ENCODE measurements at places on chromosomes 11 and 22.

DNA sequence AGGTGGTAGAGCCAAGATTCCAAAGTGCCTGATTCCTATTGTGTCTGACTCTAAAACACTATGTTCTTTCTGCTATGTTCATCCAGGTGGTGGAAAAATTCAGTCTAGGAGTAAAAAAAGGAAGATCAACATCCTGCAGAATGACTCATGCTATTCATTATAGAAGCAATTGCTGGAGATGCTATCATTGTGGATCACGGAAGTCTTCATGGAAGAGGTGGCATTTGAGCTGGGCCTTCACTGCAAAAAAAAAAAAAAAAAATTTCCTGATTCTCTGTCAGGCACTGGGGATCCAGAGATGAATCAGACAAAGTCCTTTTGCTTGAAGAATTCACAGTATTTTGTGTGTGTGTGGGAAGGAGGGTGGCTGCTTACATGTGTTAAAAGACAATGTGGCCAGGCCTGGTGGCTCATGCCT lies 1.4 kb upstream of the UVRAG start:
- DNase-seq, result no peak

GRCh38 chr11:110147962-110148709 lies 54.9 kb downstream of the ZC3H12C start:
- DNase-seq, result no peak

DNA sequence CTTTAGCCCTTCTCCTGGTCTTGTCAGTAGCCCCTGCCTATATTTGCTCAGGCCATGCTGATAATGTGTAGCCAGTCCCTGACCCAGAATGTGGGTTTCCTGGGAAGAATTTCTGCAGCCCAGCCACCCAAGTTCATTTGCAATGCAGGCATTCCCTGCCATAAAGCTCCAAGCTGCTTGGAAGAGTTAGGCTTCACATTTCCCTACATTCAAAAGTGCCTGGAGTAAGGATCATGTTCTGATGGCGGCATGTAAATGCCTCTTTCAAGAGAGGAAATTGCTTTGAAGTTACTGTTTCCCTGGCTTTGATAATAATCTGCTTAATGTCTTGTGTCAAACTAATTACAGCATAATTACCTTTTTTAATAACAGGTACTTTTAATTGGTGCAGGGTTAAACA lies 266.1 kb downstream of the MIAT start:
- no peak for DNase-seq

DNA sequence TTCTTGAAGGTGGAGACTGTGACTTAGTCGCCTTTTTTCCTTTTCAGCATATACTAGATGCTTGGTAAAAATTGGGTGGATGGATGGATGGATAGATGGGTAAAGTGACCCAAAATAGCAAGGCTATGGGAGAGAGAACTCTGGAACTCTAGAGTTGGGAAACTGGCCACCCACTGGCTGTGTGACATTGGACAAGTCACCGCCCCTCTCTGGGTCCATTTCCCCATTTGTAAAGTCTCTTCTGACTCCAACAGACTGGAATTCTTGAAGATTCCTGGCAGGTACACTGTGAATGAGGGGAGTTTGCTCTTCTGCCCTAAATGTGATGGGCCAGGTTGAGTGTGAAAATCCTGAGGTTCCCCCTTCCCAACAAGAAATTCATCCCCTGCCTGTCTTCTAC lies 8.0 kb downstream of the TKFC start:
- DNase-seq, result no peak

DNA sequence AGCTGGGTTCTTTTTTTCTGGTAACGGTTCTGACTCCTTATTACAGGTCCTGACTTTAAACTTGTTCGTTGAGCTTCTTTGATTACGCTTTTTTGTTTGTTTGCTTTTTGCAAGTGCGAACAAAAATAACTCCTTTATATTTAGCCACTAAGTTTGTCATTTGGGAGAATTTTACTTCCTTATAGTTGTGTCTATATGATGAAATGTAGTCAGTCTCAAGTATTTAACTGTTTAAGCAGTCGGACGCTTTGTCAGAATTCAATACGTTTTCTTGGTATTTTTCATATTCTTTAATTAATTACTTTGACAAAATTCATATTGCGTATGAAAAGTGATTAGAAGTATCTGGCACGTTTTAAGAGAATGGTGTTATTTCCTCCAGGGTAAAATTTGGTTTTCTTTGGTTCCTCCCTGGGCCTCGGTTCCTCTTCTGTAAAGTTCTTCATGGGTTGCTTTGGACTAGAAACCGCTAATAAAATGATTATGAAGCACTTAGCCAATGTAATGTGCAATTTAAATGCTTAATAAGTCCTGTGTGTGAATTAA lies 1.3 kb downstream of the CBL start:
- DNase-seq, result no peak

DNA sequence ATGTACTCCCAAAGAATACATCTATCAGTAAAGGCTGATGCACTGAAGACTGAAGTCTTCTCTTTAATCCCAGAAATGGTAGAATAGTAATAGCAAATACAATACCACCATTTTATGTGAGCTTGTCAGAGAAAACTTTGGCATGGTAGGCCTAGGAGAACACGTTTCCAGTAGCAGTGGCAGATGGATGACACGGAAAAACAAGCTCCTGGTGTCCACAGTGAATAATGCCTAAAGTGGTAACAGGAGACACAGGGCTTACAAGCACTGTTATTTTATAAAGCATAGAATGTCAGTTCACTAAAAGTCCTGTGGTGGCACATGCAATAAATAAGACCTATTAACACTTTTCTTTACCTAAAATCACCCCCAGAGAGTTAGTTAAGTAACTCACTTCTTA lies 277.6 kb downstream of the TTC28 start:
- DNase-seq, result no peak

DNA sequence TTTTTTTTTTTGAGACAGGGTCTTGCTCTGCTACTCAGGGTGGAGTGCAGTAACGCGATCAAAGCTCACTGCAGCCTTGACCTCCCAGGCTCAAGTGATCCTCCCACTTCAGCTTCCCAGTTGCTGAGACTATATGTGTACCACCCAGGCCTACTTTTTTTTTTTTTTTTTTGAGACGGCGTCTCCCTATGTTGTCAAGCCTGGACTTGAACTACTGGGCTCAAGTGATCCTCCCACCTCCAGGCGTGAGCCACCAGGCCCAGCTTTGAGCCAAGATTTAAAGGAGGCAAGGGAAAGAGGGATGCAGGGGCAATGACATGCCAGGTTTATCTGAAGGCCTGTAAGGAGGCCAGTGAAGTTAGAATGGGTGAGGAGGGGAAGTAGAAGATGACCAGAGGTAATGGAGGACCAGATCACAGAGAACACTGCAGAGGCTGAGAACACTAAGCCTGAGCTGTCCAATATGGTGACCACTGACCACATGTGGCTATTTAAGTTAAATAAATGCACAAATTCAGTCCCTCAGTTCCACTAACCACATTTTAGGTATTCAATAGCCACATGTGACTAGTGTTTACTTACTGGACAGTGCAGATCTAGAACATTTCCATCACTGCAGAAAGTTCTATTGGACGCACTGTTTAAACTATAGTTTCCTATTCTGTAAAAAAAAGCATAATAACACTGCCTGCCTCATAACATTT lies 8.1 kb downstream of the DESI1 start:
- DNase-seq, result no peak

DNA sequence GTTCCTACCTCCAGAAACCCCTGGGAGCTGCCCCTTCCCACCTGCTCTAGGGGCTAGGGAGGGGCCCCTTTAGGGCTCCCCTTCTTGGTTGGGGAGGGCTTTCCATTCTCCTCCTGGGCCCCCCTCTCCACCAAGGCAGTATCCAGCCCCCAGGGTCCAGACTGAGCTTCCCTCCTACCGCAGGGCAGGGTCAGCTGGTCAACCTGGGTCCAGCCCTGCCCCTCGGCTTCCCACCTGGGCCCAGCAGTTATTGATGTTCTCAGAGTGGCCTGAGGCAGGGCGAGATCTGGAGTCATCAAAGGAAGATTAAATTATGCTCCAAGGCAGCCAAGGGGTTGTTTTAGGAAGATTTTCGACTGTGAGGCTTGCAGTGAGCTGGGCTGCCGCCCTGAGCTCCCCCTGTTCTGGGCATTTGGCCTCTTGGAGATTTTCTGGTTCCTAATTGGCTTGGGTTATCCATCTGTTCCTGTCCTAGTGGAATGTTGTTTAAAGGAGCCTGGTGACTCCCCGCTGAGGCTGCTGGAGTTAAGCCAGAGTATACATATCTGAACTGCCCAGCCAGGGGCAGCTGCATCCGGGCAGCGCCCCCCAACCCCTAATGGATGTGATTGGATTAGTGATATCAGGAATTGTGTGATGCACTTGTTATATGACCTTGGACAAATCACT lies 1.8 kb upstream of the SLC22A8 start:
- DNase-seq, result no peak

- DNase-seq, result no peak
These were observed 16.0 kb upstream of the FTH1 start for GRCh38 chr11:61983419-61983818.

DNA sequence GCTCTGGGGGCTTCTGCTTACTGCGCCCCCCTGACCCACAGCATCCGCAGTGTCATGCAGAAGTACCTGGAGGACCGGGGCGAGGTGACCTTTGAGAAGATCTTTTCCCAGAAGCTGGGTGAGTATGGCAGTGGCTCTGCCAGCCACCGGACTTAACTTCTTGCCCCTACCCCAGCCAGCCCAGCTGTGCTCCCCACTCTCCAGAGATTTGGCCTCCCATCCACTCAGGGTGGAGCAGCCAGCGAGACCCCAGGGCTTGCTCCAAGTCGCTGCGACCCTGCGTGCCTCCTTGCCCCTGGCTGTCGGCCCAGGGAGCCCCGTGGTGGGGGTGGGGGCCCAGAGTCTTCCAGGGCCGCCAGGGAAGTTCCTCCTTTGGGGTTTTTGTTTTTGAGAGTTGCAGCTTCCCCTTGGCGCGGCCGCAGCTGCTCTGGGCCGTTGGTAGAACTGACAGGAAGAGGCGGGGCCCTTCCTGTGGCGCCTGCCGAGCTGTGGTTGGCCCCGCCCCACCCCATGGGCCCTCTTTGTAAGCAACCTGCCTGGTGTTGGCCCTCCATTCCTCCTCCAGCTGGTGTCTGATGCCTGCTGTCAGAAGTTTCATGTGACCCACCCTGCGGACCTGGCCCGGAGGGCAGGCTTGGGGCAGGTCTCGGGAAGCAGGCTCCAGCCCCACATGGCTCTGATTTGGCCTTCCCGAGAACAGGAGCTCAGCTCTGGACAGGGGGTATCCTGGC lies 11.1 kb downstream of the GRK2 start:
- peak; percentile 91 for DNase-seq

DNA sequence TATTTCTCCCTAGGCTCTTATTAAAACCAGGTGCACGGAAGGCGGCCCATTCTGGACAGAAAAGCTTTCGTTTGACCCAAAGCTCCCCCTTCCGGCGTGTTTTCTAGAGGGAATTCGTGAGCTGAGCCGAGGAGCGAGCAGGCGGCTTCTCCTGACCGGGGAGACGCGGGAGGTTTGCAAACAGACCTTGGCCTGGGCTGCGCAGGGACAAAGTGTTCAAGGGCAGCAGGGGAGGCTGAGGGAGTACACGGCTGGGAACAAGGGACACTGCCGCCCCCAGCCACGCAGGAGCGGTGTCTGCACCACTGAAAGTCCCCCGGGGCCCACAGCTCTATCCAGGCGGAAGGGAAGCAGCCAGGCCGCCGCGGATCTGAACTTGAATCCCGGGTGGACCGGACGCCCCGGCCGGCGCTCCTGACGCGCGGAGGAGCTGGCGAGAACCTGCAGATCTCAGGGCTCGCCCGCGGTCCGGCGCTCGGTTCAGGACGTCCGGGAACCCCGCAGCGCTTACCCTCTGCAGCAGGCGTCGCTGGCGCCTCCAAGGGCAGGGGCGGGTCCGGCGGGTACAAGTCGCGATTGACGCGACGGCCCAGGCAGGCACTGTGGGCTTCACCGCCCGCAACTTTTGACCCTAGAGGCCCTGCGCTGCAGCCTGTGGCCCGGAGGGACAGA lies 101.9 kb downstream of the WT1 start:
- DNase-seq, result peak; percentile 66

DNA sequence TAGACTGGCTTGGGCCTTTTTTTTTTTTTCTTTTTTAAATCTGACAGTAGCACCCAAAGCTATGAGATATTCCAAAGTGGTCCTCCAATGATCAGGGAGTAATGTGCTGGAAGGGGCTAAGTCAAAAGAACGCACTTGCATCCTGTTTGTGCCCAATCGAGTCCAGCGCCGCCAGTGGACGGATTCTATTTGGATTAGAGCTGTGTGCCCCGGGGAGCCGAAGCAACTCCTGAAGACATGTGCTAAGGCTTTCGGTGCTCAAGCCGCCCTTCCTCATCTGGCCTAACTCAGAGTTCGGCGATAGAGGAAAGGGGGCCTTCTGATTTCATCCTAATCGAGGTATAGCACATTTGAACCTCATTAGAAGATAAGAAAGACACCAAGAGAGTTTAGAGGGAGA lies 147.8 kb upstream of the NECTIN1 start:
- DNase-seq, result no peak

DNA sequence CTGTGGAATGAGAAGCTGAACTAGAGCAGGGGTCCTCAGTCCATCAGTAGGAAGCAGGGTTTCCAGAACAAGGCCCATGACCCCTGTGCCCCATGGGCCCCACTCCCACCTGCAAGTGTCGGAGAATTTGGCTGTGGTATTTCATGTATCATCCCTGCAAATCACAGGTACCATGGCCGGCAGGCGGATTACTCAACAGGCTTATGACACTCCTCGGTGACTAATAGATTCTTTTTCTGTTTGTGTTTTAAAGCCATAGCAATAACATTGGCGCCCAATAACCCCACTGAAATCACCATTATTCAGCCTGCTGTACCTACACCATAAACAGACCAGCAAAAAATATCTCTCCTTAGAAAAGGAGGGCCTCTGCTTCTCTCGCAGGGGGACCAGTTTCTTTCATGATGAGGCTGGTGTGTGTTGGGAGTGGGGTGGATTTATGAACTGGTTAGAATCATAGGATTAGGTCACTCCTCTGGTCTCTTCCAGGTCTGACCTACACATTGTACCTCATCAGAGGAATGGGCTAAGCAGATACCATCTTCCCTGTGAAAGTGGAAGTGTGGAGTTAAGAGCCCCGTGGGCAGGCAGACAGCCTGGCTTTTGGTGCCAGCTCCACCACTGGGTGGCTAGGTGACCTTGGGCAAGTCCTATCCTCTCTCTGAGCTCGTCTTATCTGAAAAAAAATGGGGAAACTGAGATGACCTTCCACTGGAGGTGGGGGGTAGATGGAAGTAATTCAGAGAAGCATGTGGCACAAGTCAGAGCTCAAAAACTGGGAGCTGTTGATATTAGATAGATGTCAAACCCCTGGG lies 60.2 kb upstream of the WNT11 start:
- DNase-seq, result no peak

Measured in activated CD8-positive, alpha-beta memory T cell treated with anti-CD3 and anti-CD28 coated beads, Interleukin-2, amount 50 U/mL, for 48 hours (primary cell).